ENCODE measurements at places on chromosomes 3 and 15.

- peak; percentile 33 for DNase-seq
These were observed 110.7 kb upstream of the CDIN1 start for GRCh38 chr15:36468746-36469145.

GRCh38 chr15:42032376-42033213, 11.8 kb upstream of the PLA2G4E start:
- no peak for DNase-seq

- no peak for DNase-seq
These were observed 207.3 kb downstream of the XXYLT1 start for GRCh38 chr3:195063581-195064193.

DNA sequence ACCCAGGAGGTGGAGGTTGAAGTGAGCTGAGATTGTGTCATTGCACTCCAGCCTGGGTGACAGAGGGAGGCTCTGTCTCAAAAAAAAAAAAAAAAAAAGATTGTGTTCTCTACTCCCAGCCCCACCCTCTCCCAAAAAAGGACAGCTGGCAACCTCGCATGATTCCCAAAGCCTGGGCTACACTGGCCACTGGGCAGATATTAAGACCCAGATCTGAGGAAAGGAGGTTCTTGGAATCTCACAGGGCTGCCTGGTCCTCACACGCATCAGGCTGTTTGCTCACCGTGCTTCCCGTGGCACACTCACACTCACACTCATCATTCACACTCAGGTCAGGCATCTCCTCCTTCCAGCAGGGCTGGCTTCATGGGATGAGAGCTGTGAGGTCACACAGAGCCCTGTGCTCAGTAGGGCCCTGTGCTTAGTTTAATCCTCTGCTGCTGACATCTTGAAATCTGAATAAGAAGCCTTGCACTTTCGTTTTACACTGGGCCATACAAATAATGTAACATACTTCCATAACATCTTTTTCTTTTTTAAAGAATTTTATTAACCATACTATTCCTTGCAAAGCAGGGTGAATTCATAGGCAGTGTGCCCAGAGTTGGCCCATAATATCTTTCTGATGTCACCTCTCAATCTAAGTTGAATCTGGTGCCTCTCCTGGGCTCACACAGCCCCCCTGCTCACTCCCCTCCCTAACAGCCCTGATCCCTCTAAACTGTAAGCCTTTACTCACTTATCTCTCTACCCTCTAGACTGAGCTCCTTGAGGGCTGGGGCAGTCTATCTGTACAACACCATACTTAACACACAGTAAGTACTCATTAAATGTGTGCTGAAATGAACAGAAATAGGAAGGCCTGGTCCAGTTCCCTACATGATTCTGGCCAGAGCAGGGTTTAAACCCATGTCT, 50.2 kb upstream of the C15orf39 start:
- DNase-seq, result no peak

- DNase-seq, result no peak
These were observed 57.6 kb upstream of the PLXND1 start for GRCh38 chr3:129663930-129664646.

GRCh38 chr3:190158261-190158660, 37.6 kb upstream of the P3H2 start:
- DNase-seq, result no peak

DNA sequence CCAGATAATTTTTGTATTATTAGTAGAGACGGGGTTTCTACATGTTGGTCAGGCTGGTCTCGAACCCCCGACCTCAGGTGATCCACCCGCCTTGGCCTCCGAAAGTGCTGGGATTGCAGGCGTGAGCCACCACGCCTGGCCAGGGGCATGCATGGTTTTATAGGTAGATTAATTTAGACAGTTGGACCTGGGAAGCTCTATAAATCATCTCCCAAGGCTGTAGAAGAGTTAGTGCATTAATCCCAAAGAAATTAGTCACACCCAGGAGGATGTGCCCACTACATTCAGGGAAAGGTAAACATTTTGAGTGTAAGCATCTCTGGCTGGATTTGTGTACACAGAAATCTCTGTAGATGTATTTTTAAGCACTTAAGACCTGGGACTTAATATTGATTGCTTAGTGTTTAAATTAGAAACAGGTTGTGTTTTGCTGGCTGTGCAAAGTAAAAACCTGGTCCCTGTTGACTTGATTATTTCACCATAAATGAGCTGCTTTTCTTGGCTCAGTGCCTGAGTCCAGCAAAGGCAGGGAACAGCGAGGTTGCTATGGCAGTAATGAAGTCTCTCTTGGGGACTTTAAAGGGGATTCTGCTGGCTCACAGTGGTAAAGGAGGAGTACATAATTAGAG, 19.2 kb downstream of the EXOSC7 start:
- DNase-seq, result peak; percentile 66

- DNase-seq, result no peak
These were observed 29.4 kb upstream of the SEMA3F start for GRCh38 chr3:50125541-50126286.

DNA sequence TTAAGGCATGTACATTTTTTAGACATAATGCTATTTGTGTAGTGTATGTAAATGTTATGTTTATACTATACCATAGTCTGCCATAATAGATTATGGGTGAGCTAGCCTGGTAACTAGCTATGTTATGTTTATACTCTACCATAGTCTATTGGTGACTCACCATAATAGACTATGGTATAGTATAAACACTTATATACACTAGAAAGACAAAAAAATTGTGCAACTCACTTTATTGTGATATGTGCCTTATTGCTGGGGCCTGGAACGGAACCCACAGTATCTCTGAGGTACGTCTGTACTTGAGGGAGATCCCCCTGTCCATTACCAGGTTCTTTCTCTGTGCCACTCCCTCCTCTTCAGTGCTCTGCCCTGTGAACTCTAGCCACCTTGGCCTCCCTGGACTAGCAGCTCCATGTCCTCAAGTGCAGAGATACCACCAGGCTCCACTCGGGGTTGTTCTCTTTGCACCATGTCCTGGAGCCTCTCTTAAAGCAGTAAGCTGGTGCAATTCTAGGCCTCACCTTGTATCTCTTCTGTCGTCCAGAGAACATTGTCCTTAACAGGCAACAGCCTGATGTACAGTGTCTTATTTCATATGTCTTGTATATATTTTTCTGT, 60.8 kb upstream of the PXYLP1 start:
- no peak for DNase-seq

GRCh38 chr15:72859757-72860145, 76.2 kb upstream of the ADPGK start:
- no peak for DNase-seq

DNA sequence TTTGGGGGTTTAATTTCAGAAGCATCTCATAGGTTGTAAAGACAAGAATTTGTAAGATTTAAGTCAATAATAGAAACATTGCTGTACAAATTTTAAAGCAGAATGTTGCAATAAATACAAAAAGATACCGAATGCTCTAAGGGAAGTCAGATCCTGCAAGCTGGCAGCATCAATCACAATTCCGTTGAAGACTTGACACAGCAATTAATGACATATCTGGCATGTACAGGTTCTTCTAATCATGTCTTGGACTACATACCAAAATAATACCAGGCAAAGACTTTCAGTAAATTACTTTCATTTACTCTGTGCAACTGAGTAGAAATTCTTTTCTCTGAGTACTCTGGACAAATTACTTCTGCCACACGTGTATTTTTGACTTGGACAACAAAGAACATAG, 54.0 kb upstream of the CDIN1 start:
- no peak for DNase-seq

DNA sequence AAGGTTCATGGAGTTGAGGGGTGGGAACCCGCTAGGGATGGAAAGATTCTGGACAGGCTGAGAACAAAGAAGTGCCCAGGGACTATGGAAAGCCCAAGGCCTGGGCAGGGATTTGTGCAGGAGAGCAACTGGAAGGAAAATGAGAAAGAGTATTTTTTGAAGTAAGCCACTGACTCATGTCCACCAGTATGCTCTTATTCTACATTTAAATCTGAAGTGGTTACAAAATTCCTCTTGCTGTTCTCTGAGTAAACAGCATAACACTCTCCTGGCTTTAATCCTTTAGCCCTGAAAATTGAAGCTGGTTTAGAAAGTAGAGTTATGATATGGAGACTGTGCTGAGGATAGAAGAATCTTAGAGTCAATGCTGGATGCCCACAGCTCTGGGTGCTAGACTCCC, 165.2 kb downstream of the ISL2 start:
- DNase-seq, result no peak

- DNase-seq, result no peak
These were observed 66.0 kb downstream of the PLD1 start for GRCh38 chr3:171744158-171744741.

GRCh38 chr15:100560323-100560722, 31.6 kb upstream of the CERS3 start:
- no peak for DNase-seq

- no peak for DNase-seq
These were observed 4.6 kb upstream of the CIDEC start for GRCh38 chr3:9884555-9885165.

DNA sequence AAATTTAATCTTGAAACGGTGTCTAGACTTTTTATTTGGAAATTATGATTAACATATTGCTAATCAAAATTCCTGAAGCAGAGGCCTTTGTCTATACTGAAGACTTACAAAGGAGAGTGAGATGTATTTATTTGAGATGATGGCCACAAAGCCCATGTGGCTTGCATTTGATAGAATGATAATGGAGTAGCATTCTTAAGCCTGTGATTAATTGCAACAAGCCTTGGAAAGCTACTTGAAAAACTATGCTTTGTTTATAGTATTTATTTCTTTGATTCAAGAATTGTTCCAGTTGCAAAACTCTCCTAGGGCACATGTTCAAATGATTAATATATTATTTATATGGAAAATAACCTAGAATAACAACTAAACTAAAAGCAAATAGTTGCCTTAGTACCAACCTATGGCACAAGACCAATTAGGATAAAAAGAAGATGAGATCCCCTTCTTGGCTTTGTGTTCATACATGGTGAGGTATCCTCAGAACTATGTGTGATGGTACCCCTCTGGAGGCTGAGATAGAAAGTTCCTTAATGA, 244.1 kb upstream of the TBL1XR1 start:
- DNase-seq, result no peak

DNA sequence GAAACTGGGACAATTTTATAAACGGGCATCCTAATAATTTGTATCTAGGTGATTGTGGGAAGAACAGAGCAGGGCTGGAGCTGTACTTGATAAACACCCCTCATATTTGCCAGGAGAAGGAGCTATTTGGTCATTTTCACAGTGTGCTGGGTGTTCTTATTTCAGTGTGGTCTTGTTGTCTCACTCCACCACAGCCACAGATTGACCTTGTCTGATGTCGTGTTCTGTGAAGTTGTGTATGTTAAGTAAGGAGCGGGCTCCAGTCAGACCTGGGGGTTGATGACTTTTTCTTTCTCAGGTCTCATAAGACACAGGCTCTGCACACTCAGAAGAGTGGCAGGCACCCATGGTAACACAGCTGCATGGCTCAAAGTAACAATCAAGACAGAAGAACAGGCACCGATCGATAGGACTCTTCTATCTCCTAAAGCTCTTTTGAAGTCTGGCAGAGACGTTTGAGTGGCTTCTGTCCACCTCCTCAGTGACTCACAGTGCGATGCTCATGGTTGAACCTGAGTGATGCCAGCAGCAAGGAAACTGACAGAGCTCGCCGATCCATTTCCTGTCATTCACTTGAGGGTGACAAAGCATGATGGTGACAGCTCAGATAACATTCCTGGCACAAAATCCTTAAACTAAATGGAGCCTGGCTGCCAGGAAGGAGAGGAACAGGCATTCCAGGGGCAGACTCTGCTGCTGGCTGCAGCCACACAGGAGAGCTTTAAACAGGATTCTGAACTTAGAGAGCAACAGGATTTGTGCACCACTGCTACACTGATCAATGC, 20.8 kb downstream of the DPH3 start:
- DNase-seq, result no peak

DNA sequence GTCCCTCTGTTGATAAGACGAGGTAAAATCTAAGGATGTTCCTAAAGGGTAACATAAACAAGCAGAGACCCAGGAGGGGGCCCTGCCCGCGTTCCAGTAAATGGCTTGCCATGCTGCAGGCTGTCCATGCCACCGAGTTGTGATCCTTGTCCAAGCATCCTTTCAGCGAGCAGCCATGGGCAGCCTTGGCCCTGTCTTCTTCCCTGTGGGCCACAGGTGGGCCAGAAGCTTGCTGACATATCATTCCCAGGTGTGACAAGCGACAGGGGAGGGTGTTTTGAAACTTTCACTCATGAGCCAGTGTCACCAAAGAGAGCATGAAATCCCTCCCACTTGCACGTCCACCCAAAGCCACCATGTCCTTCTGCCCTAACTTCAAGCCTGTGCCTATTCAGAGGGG, 53.7 kb downstream of the PCSK6 start:
- no peak for DNase-seq

GRCh38 chr3:115834068-115834467, 210.8 kb downstream of the GAP43 start:
- DNase-seq, result no peak

DNA sequence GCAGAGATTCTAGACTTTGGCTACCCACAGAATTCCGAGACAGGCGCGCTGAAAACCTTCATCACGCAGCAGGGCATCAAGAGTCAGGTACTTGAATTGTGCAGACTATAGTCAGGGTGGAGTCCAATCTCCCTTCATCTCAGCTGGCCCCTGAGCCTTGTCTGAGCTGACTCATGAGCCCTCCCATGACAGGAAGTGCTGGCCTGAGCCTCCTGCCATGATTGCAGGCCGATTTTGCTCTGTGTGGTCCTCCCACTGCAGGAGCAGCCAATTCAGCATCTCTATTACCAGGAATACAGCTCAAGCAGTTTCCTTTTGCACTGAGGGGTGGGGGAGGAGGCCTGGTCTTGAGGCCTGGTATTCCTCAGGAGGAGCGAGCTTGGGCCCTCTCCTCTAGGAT, 5.5 kb downstream of the AP2M1 start:
- DNase-seq, result no peak

GRCh38 chr15:74386496-74387140, 19.2 kb upstream of the CYP11A1 start:
- DNase-seq, result no peak

DNA sequence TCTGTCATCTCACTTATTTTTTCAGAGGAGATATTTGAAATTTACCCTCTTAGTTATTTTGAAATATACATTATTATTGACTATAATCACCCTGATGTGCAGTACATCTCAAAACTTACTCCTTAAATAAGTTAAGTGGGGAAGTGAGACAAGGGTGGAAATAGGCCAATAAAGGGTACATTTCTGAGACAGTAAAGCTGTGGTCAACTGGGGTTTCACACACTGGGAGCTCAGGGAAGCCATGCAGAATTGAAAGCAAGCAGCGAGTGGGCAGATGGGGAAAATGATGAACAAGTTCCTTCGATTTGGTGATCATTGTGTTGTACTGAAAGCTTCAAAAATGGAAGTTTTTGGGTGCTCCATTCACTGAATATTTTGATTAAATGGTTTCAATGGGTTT, 21.6 kb upstream of the MOBP start:
- DNase-seq, result no peak

DNA sequence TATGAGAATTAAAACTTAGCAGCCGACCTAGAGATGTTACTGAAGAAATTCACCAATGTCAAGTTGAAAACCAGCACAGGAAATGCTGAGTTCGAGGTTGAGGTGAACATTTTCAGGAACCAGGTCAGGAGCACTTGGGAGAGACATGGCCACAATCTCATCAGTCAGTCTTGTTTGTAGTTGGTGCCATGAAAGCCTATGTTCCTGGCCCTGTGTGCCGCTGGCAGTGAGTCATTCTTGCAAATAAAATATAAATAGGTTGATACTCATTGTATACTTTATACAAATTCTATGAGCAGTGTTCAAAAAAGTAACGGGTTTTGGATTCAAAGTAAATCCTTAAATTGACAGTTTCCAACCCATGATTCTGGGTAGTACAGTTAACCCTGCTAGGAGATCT, 1.5 kb upstream of the FSIP1 start:
- DNase-seq, result no peak

All from left hindlimb (tissue), 1 donor.